ENCODE measurements at places on chromosomes 2 and 18.
A peak's percentile ranks its signal among the peaks of the same experiment; 100 is the strongest.

DNA sequence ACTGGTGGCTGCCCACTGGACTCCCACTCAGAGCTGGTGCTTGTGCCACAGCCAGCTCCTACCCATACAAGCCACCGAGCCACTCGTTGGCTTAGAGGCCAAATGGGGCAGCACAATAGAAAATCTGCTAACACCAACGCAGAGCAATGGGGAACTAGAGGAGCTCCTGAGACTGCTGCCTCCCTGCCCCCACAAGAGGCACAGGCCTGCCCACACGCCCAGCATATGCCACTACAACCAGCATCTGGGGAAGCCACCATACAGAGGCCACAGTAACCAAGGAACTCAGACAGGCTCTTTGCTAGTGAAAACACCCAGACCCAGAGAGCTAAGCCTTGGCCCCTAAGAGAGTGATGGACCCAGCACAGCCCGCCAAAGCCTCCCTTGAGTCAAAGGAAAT is 231.2 kb upstream of the RAB6C start:
- no peak for DNase-seq

DNA sequence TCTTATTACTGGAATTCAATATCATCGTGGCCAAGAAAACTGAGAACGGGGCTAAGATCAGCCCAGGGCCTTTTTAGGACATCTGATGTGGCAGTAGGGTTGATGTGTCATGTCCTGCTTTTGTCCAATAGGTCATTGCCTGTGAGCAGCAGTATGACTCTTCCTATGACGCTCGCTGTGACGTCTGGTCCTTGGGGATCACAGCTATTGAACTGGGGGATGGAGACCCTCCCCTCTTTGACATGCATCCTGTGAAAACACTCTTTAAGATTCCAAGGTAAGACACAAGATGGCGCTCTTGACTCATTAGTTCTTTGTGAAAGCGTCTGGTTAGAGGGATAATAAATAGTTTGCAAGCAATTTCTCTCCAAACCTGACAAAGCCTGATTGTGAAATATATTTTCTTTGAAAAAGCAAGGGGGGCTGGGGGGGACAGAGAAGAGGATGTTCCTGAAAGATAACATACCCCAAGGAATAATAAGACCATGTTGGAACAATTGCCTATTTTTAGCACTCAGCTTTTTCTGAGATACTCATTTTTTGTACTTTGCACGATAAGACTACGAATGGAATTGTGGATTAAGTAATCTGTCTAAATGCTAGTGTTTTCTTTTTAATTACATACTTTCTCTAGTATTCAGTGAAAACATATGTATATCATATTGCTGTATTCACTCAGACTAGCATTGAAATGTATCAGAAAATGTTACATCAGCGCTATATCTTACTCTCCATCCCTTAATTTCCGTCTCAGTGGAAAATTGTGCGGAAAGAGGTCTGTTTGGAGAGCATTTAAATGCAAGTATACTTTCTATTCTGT is 58.1 kb downstream of the MYO3B start:
- peak; percentile 60 for DNase-seq

GRCh38 chr2:134670955-134671354 is 47.8 kb downstream of the TMEM163 start:
- no peak for DNase-seq

GRCh38 chr2:1856922-1857321 is 112.6 kb upstream of the PXDN start:
- no peak for DNase-seq
